ENCODE measurements at places on chromosomes 7 and 10.
A peak's percentile ranks its signal among the peaks of the same experiment; 100 is the strongest.

DNA sequence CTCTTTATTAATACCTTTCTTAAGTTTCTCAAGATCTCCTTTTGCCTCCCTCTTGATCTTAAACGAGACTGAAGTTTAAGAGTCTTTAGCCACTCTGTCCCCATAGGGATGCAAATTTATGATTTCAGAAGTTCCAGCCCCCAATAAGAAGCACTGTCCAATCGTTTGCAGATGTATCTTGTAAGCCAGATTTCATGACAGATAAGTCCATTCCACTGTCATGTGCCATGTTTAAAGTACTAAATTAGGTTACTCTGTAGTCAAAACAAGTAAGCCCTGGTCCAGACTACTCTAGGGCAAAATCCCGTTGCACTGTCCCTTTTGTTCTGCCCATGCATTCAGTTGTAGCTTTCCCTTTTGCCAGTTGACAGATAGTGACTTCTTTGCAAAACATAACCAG is 157.2 kb upstream of the KAT6B start:
- DNase-seq, result no peak

DNA sequence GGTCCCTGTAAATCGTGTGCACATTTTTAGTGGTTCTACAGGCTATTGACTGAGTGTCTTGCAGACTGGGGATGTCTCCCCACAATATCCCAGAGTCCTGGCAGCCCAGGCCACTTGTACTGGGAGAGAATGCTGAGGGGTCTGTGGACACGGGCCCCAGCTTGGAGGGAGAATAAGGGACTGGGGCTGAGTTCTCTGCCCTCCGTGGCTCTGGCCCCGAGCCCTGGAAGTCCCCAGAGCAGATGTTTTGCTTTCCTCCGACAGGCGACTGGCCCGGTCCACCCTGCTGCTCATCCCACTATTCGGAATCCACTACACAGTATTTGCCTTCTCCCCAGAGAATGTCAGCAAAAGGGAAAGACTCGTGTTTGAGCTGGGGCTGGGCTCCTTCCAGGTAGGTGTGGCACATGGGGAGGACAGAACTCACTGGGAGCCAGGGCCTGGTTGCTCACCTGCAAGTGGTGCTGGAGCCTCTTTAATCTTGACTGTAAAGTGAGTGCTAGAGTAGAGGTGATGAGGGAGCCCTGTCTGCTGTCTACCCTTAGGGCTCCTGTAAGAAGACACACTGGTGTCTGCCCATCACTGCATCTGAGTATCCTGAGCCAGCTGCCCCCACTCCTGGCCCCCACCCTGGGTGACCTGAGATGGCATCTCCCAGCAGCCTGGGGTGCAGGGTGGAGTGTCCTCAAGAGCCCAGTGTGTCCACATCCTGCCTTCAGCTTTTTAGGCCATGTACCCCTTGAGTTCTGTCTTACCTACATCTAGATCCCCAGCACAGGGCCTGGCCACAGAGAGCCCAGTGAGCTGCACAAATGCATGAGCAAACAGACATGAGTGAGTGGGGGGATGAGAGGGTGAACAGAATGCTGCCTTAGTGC is 51.1 kb downstream of the ADCYAP1R1 start:
- DNase-seq, result no peak

GRCh38 chr10:62155054-62155680 is 113.5 kb downstream of the RTKN2 start:
- no peak for DNase-seq

GRCh38 chr7:75920431-75921161 is 5.6 kb downstream of the POR start:
- DNase-seq, result peak; percentile 41

GRCh38 chr10:131446171-131446570 is 134.7 kb upstream of the TCERG1L start:
- no peak for DNase-seq

- no peak for DNase-seq
Observed at GRCh38 chr7:29976673-29977415, 12.8 kb downstream of the SCRN1 start.

DNA sequence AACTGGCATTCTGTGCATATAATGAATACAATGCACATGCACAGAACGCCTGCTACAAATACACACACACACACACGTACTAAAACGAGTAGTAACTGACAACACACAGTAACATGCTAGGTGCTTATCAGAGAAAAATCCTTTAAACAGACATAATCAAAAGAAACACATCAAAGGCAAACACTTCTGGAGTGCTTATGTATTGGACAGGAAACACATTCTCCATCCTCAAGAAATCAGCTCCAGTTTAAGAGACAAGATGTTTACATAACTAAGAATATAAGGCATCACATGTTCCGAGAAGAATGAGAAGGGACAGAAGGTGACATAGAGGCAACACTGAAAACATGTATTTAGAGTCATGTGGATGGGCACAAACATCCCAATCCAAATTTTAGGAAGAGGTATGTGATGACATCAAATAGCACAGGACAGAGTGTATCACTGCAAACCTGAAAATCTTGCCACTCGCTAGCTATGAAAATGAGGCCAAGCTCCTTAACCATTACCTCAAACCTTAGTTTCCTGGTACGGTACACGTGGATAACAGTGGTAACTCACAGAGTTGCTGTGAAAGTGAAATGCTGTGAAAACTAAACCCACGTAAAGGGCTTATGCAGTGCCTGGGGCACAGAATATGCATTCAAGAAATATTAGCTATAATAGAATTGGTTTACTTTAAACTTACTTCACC is 619.6 kb downstream of the PARD3 start:
- DNase-seq, result no peak

- peak; percentile 31 for DNase-seq
Observed at GRCh38 chr10:50431791-50432190, 180.5 kb upstream of the ASAH2 start.

- DNase-seq, result no peak
Observed at GRCh38 chr10:101221963-101222531, 7.2 kb downstream of the LBX1 start.

DNA sequence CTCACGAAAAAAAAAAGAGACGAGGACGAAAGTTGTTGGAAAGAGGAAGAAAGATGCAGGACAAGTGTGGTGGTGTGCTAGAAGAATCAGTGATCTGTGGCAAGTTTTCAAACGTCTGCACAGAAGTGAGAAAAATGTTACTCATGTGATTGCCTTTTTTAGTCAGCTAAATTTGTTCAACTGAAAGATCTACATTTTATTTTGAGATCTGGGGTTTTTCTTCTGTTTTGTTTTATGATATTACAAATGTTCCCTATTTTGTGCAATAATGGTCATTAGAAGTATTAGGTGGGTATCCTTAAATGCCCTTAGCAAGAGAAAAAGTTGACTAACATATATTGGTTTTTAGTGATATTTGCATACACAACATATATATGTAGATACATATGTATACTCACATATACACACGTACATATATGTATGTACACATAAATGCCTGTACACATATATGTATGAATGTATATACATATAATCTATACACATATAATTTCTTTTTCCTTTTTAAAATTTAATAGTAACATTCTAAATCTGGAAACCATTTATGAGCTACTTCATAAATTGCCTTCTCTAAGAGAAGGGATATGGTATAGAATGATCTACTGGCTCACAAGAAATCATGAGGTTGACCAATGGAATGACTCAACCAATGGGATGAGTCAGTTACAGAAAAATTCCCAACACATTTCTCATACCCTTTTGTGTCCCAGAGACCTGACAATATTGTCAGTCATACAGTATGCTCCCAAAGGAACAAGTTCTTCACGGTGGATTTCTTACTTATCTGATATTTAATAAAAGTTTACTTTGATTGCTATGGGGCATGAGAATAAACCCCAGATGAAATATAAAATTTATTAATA is 38.4 kb downstream of the SLC39A12 start:
- no peak for DNase-seq

- no peak for DNase-seq
Observed at GRCh38 chr10:34537629-34538231, 277.4 kb downstream of the PARD3 start.

DNA sequence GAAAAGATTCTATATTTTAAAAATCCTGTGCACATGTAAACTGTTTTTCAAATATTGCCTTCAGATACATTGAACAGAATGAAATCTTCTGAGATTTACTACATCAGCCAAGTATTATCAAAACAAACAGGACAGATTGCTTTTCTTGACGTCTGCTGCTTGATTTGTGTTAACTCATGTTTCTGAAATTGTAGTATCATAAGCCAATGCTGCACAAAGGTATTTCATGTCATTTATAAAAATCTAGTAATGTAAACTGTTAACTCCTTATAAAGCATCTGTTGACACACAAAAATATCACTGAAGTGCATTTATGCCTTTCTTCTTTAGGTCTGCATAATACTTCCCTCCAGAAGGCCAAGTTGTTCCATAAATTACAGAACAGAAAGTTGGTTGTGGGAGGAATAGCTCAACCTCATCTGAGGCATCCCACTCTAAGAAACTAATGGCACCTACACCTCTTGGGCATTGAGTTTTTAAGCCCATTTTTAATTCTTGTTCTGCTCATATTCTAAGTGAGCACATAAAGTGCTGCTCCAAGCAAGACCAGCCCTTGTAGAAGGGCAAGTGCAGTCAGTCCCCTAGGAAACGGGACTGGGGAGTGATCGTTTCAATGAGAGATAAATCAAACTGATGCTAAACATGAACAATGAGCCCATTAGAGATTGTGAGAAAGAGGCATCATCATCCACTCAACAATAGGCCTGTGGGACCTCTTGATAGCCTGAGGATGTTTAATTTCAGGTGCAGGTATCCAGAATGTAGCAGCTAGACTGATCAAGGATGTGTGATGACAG is 28.5 kb downstream of the CAV1 start:
- no peak for DNase-seq

DNA sequence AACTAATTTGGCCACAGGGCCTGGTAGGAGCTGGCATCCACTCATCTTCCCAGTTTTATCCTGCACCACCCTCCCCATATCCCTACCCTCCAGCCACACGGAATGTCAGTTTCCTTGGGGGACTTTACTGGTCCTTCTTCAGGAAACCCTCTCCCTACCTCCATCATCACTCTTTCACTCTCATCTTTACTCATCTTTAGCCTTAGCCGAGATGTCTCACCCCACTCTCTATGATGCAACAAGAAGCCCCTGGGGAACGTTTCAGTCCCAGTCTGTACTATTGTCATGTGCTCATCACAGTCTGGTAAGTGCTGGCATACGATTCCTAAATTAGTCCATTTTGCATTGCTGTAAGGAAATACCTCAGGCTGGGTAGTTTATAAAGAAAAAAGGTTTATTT is 34.9 kb upstream of the TMEM248 start:
- DNase-seq, result no peak

DNA sequence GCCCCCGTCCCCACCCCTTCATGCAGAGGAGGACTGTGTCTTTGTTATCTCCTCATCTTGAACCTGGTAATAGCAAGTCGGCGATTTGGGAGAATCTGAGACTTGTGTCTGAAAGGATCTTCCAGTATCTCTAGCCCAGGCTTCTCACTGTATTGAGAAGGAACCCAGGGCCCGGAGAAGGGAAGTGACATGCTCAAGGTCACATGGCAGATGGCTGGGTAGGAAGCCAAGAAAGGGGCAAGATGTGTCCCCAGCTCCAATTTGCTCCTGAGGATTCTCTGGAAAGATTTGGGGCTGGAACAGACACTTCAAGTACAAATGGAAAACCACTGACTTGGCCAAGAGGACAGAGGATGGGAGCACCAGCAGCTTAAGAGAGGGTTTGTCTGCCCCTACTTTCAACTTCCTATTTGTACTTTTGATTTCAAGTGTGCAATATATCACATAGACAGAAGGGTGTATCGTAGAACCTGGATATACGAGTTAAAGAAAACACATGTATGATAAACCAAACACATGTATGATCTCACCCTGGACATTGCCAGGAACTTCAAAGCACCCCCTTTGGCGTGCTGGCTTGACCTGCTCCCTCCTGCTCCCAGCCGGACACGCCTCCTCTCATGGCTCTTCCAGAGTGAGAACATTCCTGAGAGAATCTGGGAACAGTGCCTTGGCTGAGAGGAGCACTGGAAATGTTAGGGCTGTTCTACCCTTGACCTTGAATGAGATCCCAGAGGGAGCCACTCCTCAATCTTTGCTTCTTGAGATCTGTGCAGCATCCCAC is 79.7 kb downstream of the CDH23 start:
- DNase-seq, result no peak

DNA sequence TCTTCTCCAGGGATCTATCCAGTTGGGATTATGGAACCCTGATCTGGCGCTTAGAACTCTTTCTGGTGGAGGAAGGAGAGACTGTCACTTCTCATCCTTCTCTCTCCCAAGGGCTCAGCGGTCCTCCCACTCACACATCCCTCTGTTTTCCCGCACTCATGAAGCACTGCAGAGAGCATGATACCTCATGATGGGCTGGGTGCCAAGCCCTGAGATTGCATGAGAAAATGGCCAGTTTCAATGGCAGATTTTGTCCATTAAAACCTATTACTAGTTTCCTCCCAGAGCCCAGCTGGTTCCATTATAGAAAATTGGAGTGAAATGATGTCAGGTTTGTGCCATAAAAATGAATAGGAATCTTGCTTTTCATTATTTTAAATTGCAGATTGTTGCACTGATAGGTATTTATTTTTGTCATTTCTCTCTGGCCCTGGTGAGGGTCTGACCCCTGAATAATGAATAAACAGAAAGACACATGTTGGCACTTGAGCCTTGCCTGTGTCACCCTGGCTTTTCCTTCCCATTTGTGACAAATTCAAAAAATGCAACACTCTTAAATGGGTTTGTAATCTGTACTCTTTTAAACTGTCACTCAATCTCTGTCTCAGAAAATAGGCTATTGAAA is 1151.1 kb downstream of the TYW1 start:
- no peak for DNase-seq

DNA sequence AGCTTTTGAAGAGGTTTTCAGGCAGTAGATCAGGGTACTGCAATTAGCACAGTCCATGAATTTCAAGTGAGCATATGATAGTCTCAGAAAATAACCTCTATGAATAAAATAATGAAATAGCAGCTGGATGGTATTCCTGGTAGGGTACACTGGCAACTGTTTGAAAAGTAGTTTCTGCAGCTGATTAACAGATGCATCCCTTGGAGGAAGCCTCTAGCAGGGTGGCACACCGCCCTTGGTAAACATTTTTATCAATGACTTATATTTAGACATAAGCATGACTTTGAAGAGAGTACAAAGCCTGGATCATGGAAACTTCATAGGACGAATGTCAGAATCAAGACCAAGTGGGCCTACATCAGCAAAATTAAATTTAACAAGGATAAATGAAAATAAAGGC is 26.8 kb downstream of the WNT16 start:
- no peak for DNase-seq

- no peak for DNase-seq
Observed at GRCh38 chr10:62053860-62054259, 152.4 kb downstream of the ARID5B start.

GRCh38 chr7:134676743-134677142 is 30.1 kb downstream of the BPGM start:
- DNase-seq, result no peak

- no peak for DNase-seq
Observed at GRCh38 chr7:25575634-25576033, 347.3 kb upstream of the NPVF start.
